Activated CD8-positive, alpha-beta T cell treated with anti-CD3 and anti-CD28 coated beads for 36 hours (primary cell): ENCODE measurements at places on chromosomes 2 and 18. TPM values are rescaled to one million over a fixed set of nuclear protein-coding genes. Genes with fewer than 3 reads are reported as not detected.

- peaks cover 14% of the 10 kb centered on the region for H3K27me3 ChIP-seq
- H3K4me3 ChIP-seq: no peak overlapping the region
- no peak overlapping the region for H3K27ac ChIP-seq
Observed at GRCh38 chr2:29834624-29835023, 86.8 kb downstream of the ALK start.

DNA sequence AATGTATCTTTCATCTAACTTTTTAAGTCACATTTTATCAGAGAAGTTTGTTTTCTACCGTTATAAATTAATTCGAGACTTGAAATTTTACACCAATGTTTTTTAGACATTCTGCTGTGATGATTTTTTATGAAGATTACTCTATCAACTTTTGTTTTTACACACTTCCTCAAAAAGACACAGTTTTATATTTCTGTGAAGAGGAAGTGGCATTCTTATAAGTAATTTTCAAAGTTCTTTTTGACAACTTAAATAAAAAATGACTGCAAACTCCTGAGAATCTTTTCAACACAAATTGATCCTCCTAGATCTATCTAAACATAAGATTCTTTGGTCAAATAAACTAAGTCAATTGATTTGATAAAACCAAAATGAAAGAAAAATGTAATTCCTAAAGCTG, 13.7 kb downstream of the ANKRD44 start:
- no peaks in the 10 kb centered on the region for H3K27me3 ChIP-seq
- H3K36me3 ChIP-seq: peaks cover 74% of the 10 kb centered on the region
- peak overlapping the region; percentile 95 for H3K27ac ChIP-seq

Gene ALPI
- total RNA-seq: not detected

Gene LGALSL
- total RNA-seq: 3.8 TPM

Gene FBLN7
- total RNA-seq: 7.4 TPM
